ENCODE measurements at places on chromosomes 7 and 10.

DNA sequence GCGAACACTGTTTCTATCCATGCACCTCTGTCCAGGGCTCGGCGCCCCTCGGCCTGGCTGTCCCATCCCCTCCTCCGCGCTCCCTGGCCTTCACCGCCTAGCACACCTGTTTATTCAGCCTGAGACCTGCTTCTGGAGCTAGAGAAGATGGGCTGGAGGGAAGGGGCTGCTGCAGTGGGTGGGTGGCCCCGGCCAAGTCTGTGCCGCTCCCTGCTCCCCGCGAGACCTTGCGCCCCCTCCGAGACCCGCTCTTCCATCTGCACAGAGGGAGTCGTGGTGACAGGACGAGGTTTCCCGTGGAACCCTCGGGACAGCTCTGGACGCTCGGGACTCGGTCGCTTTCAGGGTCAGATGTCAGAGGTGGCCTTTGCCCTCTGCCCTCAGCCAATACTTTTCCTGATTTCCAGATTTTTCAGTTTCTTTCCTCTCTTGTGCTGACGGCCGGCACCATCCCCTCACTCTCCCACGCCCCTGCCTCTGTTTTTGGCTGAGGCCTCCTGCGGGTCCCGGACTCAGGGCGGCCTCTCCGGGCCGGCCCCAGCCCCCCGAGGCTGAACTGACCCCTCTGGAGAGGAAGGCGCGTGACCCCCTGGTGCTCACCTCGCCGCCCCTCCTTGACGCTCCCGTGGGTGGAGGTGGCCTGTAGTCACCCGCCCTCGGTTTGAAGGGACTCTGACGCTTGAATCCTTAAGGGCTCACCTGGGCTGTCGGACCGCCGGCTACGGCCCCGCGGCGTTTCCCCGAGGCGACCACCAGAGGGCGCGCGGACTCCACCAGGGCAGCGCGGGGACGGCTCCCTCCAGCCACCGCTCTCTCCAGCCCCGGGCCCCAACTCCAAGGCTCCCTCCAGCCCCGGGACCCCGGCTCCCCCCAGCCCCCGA, 15.6 kb downstream of the SHH start:
- peak; percentile 81 for DNase-seq

DNA sequence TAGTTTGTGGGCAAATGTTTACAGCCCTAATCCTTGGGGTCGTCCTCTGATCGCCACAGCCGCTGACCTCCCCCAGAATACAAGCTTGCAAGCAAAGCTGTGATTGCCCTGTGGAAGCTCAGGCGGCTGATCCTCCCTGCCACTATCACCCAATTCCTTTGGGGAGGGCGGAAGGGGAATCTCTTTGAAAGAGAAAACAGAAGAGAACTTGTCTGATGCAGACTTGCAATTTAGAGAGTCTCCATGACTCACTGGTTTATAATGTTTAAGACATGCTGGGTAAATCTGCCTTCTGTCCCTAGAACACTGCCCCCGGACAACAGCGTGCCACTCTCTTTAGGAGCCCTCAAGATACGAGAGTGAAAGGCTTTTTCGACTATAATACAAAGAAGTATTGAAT, 75.5 kb downstream of the NRP1 start:
- no peak for DNase-seq

DNA sequence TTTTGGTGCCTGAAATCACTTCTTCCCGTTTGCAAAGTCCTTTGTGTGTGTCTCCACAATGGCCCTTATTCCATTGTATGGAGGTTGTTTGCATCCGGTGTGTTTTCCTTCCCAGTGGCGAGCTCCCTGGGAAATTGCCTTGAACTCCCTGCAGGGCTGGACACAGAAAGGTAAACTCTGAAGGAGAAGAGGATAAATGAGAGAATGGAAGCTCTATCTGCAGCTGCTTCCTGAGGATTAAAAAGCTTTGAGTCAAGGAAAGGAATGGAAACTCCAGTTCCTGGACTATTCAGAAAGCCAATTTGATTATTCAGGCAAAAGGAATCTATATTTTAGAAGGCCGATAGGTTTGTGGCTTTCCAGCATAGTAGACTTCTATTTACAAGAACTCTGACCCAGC, 4.4 kb upstream of the GRK5 start:
- DNase-seq = no peak

DNA sequence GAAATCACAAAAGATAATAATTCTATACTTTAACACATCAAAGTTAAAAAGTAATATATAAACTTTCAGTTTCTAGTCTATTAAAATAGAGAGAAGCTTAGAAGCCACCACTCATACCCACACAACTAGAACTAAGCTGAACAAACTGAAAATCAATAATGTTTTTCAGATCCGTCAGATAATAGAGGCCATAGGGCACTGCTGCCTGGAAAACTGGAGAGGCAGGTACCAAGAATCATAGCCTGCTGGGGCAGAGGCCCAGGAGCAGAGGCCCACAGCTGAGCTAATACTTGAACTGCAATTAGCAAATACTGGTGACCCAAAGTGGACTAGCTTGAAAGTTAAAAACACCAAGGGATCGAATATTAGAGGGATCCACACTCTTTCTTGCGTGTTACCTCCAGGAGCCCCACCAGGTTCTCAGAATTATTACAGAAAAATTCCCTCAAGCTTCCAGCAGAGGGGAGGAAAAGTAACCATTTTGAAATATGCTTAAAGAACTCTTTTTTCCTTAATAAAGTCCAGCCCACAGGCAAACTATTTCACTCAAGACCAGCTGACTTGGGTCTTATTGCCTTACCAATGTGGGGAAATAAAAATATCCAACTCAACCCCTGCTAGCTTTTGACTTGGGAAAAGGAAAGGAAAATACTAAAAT, 774.1 kb upstream of the IGFBP3 start:
- no peak for DNase-seq

GRCh38 chr7:39406467-39406866, 159.7 kb upstream of the YAE1 start:
- no peak for DNase-seq

- peak; percentile 87 for DNase-seq
These were observed 1.2 kb upstream of the INPP5A start for GRCh38 chr10:132536241-132536876.

DNA sequence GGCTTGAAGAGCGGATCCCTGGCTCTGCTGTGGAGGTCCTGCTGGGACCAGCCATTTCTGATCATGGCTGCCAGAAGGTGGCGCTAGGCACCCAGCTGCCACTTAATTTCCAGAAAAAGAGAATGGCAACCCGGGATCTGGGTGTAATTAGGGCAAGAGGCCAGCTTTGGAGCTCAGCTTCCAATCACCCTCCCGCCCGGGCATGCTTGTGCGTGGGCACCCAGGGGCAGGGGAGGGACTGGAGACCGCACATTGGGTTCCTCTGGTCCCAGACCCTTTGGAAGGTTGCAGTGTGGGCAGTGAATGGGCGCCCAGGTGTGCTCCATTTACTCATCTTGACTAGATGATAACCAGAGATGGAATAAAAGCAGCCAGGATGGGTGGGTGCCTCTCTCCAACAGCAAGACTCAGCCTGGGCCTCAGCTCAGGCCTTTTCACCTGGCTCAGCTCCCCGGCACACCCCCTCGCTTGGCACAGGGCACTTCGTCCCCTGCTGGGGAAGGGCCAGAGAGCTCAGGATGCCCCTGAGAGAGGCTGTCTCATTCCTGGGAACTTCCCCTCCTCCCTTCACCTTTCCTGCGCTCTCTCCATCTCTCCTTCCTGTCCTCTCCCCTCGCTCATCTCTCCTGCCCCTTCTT, 14.7 kb downstream of the FAM241B start:
- DNase-seq = peak; percentile 59

DNA sequence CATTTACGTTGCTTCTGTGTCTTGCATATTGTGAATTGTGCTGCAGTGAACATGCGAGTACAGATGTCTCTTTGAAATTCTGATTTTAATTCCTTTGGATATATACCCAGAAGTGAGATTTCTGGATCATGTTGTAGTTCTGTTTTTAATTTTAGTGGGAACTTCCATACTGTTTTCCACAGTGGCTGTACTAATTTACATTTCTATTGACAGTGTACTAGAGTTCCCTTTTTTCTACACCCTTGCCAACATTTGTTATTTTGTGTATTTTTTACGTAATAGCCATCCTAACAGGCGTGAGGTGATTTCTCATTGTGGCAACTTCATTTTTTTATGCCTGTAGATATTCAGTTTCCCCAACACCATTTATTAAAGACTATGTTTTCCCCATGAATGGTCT, 144.7 kb upstream of the INHBA start:
- no peak for DNase-seq

GRCh38 chr7:107694386-107694785, 33.8 kb downstream of the SLC26A4 start:
- DNase-seq = no peak

- DNase-seq = no peak
These were observed 1.3 kb downstream of the ANXA11 start for GRCh38 chr10:80203835-80204676.

- no peak for DNase-seq
These were observed 16.5 kb downstream of the AVL9 start for GRCh38 chr7:32511791-32512190.

DNA sequence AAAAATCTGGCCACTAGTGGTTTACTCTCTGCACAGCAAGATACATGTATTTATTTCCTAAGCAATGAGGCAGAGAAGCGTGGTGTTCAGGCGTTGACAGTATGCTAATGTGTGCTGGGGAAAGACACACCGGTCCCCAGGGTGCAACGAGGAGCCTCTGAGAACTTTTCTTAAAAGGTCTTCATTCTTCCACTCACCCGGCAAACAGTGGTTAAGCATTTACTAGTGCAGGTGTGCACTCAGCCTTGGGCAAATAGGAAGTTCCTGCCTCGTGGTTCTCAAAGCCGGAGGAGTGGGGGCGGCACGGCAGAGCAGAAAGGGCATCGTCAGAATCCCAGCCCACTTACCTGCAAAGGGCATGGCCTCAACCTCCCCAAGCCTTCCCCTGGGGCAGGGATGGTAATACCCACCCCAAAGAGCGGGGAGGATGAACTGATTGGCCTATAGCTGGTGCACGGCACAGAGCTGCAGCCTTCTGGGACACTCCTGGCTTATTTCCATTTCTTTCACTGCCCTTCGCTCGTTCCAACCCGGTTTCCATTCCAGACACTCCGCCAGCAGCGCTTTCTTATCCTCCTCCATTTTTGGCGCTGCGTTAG, 184.3 kb upstream of the CTBP2 start:
- DNase-seq = no peak

GRCh38 chr10:36265741-36266140, 623.6 kb upstream of the FZD8 start:
- DNase-seq = no peak

- no peak for DNase-seq
These were observed 207.1 kb upstream of the RHOBTB1 start for GRCh38 chr10:61151059-61151458.
